Naive B cell (primary cell): ENCODE measurements at places on chromosomes 5 and 9. TPM values are rescaled to one million over a fixed set of nuclear protein-coding genes. Genes with fewer than 3 reads are reported as not detected.

Gene SHROOM1
- polyA plus RNA-seq, result 0.26 TPM

Gene SMC5
- 16.1 TPM for polyA plus RNA-seq

Gene GPRIN1
- polyA plus RNA-seq, result 0.42 TPM

Gene TIMD4
- polyA plus RNA-seq, result not detected

Gene WNT8A
- not detected for polyA plus RNA-seq

Gene SLC23A1
- polyA plus RNA-seq, result not detected

Gene CD72
- polyA plus RNA-seq, result 418 TPM

Gene MARVELD2
- polyA plus RNA-seq, result not detected

Gene PCDHGB4
- polyA plus RNA-seq, result not detected

Gene KLF4
- 1.6 TPM for polyA plus RNA-seq

Gene CCDC192
- polyA plus RNA-seq, result not detected

Gene LMX1B
- not detected for polyA plus RNA-seq

Gene PDZD2
- 0.06 TPM for polyA plus RNA-seq

Gene CDKN2B-AS1
- 1.2 TPM for polyA plus RNA-seq

Gene ROR2
- polyA plus RNA-seq, result not detected

Gene TLX3
- not detected for polyA plus RNA-seq

Gene MCTP1
- polyA plus RNA-seq, result 1.5 TPM

Gene GFRA3
- polyA plus RNA-seq, result not detected

Gene ADAMTS12
- polyA plus RNA-seq, result not detected

Gene GGTA1
- polyA plus RNA-seq, result 0.22 TPM

Gene MYO10
- not detected for polyA plus RNA-seq

Gene COL27A1
- polyA plus RNA-seq, result not detected

Gene EIF4E1B
- polyA plus RNA-seq, result not detected

Gene GABRG2
- not detected for polyA plus RNA-seq

Gene EXD3
- 5.5 TPM for polyA plus RNA-seq

Gene PCDHGB3
- 0.21 TPM for polyA plus RNA-seq

Gene IFNA21
- not detected for polyA plus RNA-seq
